Testis (tissue), 5 donors: ENCODE measurements at places on chromosomes 6 and 20. TPM values are rescaled to one million over a fixed set of nuclear protein-coding genes. Genes with fewer than 3 reads are reported as not detected.

GRCh38 chr20:52540509-52540908, 348.9 kb upstream of the ZFP64 start:
- DNase-seq = no peak
- H3K27ac ChIP-seq = no peak overlapping the region
- H3K27me3 ChIP-seq = no peaks in the 10 kb centered on the region
- no peaks in the 10 kb centered on the region for H3K36me3 ChIP-seq

C6orf52 gene
- total RNA-seq = 14.3 TPM

DNA sequence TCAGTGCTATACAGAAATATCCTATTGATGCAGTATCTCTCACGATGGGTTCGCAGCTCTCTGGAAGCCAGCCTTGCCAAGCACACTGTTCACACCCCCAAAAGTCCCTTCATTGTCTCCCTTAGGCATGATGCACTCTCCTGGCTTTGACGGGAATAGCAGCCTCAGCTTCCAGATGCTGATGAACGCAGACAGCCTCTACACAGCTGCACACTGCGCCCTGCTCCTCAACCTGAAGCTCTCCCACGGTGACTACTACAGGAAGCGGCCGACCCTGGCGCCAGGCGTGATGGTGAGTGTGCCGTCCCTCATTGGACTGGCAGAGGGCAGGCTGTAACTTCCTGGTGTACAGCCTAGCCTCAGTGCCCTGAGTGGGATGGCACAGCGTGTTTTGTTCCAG, 60.0 kb upstream of the PBOV1 start:
- H3K36me3 ChIP-seq = no peaks in the 10 kb centered on the region
- H3K4me1 ChIP-seq = no peaks in the 10 kb centered on the region
- H3K27me3 ChIP-seq = no peaks in the 10 kb centered on the region
- no peak overlapping the region for H3K27ac ChIP-seq

HACE1 gene
- 33.2 TPM for total RNA-seq

DNA sequence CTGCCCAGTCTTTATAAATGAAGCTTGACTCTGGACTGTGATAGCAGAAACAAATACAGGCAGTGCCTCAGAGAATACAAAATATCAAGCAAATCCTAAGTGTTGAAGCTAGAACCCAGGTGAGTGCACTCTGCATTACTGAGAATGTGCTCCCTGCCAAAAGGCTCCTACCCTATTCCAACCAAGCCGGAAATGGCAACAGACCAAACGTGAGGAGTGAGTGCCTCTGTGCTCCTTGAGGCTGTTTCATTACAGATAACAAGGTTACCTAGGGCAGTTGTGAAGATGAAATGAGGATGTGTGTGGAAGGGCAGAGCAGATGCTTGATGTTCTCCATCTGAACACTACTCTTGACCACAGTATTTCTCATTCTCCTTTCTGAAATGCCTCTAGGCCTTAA, 29.3 kb downstream of the SSR1 start:
- no peak overlapping the region for H3K4me3 ChIP-seq
- no peak for DNase-seq
- no peaks in the 10 kb centered on the region for H3K36me3 ChIP-seq
- no peak overlapping the region for H3K27ac ChIP-seq
- no peaks in the 10 kb centered on the region for H3K4me1 ChIP-seq

DNA sequence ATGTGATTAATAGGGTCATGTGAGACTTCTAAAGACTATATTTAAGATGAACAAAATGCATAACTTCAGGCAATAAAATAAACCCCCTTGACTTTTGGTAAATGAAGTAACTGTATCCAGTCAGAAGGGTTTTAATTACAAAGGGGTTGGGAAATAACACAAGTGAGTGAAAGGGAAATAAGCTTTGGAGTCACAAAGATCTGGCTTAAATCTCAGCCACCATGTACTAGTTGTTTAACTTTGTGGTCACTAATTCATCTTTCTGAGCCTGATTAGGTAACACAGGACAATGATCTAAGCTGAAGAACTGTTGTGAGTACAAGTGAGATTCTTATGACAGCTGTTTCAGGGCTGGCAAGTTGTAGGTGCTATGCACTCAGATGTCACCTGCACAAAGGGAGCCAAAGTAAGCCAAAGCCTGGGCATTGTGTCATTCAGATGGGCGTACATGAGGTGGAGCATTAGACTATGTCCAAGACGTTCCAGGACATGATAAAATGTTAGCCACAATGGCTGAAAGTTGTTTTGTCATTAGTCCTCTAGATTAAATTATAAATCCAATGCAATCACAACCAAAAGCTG, 13.8 kb downstream of the TOMM34 start:
- H3K27ac ChIP-seq = no peak overlapping the region
- no peaks in the 10 kb centered on the region for H3K36me3 ChIP-seq
- H3K4me1 ChIP-seq = peaks cover 29% of the 10 kb centered on the region
- H3K4me3 ChIP-seq = no peak overlapping the region
- H3K27me3 ChIP-seq = no peaks in the 10 kb centered on the region
